ENCODE measurements at places on chromosomes 1 and 21.
A peak's percentile ranks its signal among the peaks of the same experiment; 100 is the strongest.

DNA sequence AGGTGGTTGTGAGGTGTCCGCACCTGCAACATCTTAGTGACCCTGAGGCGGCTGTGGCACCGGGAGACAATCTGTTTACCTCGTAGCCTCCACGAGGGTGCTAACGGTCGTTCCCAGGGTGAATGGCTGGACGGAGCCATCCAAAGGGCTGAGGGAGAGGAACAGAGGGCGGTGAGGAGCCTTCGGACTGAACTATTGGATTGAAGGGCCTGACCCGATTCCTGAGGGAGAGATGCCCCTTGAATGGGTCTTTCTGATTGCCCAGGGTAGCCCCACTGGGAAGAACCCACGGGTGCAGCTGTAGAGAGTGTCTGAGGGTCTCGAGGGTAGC, 2.3 kb downstream of the NR5A2 start:
- DNase-seq = no peak

DNA sequence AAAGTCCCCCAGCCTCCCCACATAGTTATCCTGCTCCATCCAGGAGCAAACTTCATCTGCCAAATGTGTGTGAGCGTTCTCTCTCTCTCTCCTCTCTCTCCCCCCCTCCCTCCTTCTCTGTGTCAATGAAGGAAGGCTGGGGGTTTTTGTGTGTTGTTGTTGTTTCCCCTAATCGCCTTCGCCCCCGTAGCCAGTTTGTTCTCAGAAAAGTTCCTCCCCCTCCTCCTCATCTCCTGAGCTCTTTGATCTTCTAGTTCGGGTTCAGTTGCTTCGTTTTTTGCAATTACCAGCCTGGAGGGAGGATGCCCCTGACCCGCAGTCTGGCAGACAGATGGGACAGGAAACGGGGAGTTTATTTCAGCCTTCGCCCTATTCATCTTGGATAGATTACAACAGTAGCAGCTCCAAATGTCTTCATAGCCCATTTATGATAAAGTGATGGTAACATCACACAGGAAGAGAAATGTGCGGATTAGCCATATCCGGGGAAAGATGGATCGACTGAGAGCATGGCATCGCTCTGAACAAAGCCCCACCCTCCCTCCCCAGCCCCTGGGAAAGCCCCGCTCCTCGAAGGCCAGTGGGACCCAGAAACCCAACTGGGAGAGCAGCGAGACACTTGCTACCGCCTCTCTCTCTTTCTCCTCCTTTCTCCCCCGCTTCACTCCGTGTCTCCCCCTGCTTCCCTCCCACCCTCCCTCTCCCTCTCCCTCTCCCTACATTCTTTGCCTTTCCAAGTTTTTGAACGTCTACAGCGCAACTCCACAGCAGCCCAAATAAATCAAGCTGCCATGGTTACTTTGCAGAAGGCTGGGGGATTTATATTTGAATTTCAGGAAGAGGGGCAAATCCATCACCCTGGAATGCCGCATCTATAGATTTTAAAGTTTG, 139.7 kb upstream of the ARHGEF16 start:
- DNase-seq = no peak

DNA sequence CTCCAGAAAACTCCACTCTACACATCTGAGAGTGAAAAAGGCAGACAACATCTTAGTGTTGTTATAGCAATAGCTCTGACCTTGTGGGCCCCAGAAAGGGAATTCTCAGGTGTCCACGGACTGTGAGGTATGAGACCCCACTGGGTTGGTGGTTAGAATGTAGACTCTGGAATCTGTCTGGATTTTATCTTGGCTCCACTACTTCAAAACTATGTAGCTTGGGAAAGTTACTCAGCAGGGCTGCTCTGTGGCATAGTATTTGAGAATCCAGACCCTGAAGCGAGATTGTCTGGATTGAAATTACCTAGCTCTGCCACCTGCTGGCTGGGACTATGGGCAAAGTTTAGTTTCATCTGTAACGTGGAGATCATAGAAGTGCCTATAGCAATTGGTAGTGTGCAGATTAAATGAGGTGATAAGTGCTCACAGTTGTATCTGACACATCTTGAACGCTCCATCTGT, 25.8 kb downstream of the PRDM2 start:
- no peak for DNase-seq

DNA sequence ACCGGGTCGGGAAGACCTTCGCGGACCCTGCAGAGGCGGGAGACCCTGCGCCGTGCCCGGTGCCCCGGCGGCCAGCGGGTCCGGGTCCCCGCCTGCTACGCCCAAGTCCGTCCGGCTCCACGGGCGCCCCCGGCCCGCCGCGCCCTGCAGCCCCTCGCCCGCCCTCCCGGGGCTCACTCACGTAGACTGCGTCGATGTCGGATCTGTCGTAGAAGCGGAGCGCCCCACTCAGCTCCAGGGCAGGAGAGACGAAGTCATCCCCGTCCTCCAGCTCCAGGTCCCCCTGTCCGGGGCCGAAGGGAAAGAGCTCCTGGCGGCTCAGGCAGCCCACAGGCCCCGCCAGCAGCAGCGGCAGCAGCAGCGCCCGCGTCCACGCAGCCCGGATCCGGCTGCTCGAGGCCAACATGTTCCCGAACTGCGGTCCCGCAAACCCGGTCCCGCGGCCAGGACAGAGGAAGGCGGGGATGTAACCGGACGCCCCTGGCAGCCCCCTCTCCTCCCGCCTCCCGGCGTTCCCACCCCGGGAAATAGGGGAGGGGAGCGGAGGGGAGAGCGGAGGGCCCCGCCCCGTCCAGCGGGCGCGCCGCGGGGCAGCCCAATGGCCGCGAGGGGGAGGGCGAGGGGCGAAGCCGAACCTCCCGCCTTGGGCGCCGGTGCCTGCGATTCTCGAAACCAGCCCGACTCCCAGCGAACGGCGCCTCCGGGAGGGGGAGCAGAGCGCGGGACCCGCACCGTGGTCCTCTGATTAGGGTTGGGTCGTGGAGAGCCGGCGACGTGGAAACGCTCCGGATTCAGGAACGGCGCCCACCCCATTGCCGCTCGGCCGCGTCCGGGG, at the start of gene NID1:
Gene NID1 (minus strand): TSS at position 417 of the 835 bp plus-strand sequence. CDS start 11 bp downstream, at position 406.
- DNase-seq = peak; percentile 44

DNA sequence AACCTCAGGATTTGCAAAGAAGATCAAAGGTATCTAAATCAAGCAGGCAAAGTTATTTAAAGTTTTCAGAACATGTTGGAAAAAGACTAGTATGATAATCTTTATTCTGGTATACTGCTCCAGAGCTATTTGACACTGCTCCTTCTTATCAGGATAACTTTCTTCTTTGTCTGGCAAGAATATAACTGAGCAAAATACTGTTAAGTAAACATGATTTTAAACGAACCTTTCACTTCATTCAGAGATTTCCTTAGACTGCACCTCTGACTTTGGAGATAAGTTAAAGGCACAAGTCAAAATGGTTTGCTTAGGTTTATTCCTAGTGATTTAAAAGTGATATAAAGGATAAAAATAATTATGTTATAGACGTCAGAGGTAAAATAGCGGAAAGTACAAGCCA, 103.9 kb upstream of the CCDC190 start:
- no peak for DNase-seq

GRCh38 chr1:159884296-159884695, 15.7 kb downstream of the CFAP45 start:
- no peak for DNase-seq

GRCh38 chr1:204615881-204616280, 69.7 kb downstream of the LRRN2 start:
- no peak for DNase-seq

- no peak for DNase-seq
Measured at GRCh38 chr1:3735688-3736087, 16.6 kb upstream of the CCDC27 start.

GRCh38 chr1:23423415-23424292, 894 bp downstream of the TCEA3 start:
- no peak for DNase-seq

GRCh38 chr1:32405672-32406467, 11.6 kb upstream of the BSDC1 start:
- DNase-seq = no peak

- peak; percentile 97 for DNase-seq
Measured at GRCh38 chr1:84174051-84174556, 30.0 kb downstream of the PRKACB start.

GRCh38 chr21:34336756-34337391, 26.9 kb upstream of the KCNE2 start:
- no peak for DNase-seq

- no peak for DNase-seq
Measured at GRCh38 chr1:85940656-85941306, 215.8 kb downstream of the COL24A1 start.

DNA sequence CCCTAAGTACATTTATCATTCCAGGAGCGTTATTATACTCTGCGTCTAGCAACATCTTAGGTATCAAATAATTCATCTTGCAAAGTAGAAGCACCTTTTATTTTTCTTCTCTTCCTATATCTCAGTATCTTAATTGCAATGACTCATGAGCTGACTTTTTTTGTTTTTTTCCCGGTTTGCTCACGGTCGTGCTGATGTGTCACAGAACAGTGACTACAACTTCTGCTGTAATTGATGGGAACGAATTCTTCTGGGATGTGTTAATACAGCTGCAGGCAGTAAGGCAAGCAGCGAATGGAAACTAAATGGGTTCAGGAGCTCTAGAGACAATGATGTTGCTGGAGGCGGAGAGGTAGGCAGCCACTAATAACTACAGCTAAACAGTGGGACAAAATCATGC, 89.8 kb upstream of the TMPRSS15 start:
- no peak for DNase-seq

- DNase-seq = no peak
Measured at GRCh38 chr1:7557301-7557891, 213.7 kb upstream of the VAMP3 start.

DNA sequence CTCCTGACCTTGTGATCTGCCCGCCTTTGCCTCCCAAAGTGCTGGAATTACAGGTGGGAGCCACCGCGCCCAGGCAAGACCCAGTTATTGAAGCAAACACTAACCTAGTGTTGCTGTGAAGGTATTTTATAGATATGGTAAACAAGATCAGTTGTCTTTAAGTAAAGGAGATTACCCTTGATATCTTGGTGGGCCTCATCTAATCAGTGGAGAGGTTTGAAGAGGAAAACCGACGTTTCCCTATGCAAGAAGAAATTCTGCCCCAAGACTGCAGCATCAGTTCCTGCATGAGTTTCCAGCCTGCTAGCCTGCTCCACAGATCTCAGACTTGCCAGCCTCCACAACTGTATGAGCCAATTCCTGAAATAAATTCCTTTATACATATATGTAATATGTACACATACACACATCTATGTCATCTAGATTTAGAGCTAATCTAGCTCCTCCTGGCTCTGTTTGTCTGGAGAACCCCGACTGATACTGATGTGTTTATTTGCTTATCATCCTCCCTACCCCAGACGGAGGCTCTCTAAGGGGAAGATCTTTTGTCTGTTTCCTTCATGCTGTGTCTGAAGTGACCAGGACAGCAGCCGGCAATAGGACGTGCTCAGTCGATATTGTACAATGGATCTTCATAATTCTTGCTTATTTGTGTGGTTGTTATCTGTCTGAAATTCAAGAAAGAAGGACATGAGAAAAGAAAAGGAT, 90.9 kb downstream of the IER5 start:
- no peak for DNase-seq

- DNase-seq = no peak
Measured at GRCh38 chr1:206895837-206896242, 1.4 kb upstream of the IL24 start.

DNA sequence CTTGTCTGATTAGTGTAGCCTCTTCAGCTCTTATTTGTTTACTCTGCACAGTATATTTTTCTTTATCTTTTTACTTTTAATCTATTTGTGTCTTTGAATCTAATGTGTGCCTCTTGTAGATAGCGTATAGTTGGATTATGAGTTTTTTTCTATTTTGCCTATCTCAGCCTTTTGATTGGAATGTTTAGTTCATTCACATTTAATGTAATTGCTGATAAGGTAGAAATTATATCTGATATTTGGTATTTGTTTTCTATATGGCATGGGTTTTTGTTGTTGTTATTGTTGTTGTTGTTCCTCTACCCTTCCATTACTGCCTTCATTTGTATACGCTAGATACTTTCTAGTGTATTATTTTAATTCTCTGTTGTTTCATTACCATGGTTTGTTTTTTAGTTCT, 131.7 kb upstream of the GRIK3 start:
- no peak for DNase-seq

GRCh38 chr1:60890664-60891063, 191.7 kb upstream of the NFIA start:
- no peak for DNase-seq

DNA sequence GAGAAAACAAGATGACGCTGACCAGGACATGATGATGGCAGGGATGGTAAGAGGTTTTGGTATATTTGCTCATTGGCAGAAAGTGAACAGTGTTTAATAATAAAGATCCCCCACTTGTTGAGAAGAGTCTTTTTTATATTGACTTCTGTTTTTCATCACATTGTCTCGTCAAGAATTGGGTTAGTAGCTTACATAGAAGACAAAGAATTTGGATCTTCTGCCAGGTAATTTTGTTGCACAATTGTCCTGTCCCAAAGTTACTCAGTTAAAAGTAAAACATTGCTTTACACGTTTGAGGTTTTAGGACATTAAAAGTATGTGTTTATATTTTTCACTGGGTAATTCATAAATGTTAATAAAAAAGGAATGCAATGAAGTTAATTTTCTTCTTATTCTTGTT, 48.3 kb upstream of the LAMC2 start:
- no peak for DNase-seq

GRCh38 chr1:4002061-4002521, 102.0 kb upstream of the C1orf174 start:
- no peak for DNase-seq

- DNase-seq = no peak
Measured at GRCh38 chr1:48955774-48956173, 179.1 kb upstream of the BEND5 start.

GRCh38 chr1:94873520-94874351, 53.2 kb downstream of the CNN3 start:
- no peak for DNase-seq

GRCh38 chr1:183598386-183598785, 8.1 kb upstream of the NCF2 start:
- DNase-seq = no peak

- peak; percentile 32 for DNase-seq
Measured at GRCh38 chr1:15577691-15578090, 7.2 kb downstream of the AGMAT start.

GRCh38 chr1:59193443-59194093, 103.3 kb upstream of the FGGY start:
- DNase-seq = no peak

- no peak for DNase-seq
Measured at GRCh38 chr1:233566886-233567285, 47.0 kb upstream of the KCNK1 start.

- DNase-seq = no peak
Measured at GRCh38 chr1:222583079-222583478, 6.7 kb downstream of the TAF1A start.

DNA sequence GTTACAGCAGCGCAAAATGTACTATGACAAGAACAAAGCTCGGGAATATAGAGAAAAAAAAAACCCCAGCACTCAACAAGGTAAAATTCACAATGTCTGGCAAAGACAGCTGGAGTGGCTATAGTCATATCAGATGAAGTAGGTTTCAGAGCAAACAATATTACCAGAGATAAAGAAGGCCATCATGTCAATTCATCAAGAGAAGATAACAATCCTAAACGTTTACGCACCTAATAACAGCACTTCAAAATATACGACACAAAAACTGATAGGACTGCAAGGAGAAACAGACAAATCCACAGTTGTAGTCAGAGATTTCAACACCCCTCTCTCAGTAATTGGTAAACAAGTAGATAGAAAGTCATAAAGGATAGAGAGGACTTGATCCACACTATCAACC, 455.2 kb downstream of the PTPRU start:
- DNase-seq = no peak

GRCh38 chr1:212010004-212010403, 25.4 kb downstream of the INTS7 start:
- DNase-seq = no peak

GRCh38 chr1:31762726-31763670, 1.1 kb downstream of the ADGRB2 start:
- peak; percentile 48 for DNase-seq
